Coronary artery (tissue), 2 donors: ENCODE measurements at places on chromosomes 11 and 22.

GRCh38 chr11:113666584-113666983 is 39.5 kb downstream of the TMPRSS5 start:
- DNase-seq: no peak

GRCh38 chr11:46489656-46490560 is 98.3 kb upstream of the CHRM4 start:
- no peak for DNase-seq

- DNase-seq: peak; percentile 83
Measured at GRCh38 chr11:47185305-47186075, 744 bp downstream of the PACSIN3 start.

DNA sequence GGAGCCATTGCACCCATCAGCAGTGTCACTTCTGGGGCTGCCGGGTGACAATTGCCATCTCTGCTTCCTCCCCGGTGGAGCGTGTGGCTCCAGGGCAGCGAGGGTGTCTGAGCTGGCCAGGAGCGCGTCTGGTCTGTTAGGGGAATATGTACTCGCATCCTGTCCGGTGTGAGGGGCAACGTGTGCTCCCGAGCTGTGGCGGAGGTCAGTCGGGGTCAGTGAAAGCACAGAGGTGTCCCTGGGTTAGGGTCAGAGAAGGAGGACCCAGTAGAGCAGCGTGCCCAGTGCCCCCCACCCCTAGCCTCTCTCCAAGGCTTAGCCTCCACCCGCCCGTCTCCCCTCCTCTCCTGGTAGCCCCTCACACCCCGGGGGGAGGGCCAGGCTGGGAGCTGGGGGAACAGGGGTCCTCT is 1.5 kb downstream of the CLCF1 start:
- no peak for DNase-seq

DNA sequence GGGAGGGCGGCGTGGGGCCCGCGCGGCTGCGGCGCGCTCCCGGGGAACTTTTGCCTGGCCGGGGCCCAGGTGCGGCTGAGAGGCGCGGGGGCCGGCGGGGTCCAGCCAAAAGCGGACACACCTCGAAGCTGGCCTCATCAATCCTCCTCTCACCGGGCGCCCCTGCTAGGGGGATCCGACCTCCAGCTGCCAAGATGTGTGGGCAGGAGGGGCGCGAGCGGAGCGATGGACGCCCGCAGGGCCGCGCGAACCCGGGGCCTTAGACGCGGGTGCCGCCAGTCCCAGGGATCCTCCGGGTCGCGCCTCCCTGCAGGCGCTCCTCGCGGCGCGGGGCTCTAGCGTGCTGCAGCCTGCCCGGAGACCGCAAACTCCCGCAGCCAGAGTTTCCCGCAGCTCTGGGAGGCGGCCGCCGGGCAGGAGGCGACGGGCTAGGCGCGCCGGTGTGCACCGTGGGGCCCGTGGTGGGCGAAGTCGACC is 785 bp downstream of the IGSF9B start:
- no peak for DNase-seq

GRCh38 chr22:38167988-38168407 is 13.6 kb downstream of the PLA2G6 start:
- peak; percentile 53 for DNase-seq

- DNase-seq: no peak
Measured at GRCh38 chr11:23502826-23503225, 642.6 kb upstream of the CCDC179 start.

DNA sequence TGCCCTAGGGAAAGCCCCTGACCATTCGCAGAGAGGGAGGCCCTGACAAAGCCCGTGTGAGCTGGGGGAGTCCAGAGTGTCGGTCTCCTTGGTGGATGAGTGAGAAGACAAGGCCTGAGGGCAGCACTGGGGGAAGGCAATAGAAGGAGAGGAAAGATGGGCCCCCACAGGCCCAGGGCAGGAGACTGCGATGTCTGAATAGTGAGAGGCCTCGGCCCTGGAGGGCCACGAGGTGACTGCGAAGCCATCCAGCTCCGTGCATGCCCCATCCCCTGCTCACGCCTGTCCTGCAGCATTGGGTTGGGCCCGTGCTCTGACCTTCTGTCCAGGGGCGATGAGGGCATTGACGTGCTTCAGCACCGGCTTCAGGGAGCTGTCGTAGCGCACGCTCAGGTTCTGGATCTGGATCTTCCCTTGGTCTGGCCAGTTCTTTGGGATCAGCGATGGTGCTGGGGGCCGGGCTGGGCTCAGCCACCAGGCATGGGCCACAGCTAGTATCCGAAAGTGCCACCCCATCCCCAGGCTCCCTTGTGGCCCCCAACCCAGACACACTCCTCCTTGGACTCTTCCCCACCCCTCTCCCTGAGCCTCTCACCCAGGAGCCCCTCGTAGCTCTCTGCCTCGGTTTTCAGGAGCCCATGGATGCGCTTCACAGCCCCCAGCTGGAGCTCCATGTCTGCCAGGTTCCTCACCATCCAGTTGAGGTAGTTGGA is 8.3 kb upstream of the KCNJ11 start:
- no peak for DNase-seq

DNA sequence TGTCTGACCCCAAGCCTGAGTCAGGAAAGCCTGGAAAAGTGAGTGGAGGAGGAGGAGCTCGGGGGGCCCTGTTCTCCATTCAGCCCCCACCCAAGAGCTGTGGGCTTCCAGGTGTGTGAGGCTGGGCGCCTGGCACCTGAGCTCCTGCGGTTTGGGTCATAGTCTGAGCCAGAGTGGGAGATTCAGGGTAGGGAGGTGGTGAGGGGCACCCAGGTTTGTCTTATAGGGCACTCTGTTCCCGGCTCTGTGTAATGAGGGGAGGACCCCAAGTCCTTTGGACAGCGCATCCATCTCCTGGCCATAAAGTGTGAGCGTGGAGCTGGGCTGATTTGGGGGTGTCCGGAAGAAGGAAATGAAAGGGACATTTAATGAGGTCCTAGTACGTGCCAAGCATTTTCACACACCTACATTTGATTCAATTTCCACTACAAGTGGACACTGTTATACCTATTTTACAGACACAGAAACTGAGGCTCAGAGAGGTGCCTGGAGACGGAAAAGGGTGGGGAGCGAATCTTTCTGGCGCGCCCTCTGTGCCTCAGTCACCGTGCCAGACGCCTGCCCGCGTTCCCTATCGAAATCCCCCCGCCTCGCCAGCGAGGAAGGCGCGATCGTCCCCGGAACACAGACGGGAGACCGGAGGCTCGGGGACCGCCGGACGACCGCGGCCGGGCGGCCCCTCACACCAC is 1.2 kb downstream of the NPTXR start:
- no peak for DNase-seq

- DNase-seq: no peak
Measured at GRCh38 chr11:48025293-48025983, 45.1 kb downstream of the PTPRJ start.

GRCh38 chr11:31240340-31240904 is 129.1 kb downstream of the DCDC1 start:
- no peak for DNase-seq

- DNase-seq: no peak
Measured at GRCh38 chr11:64019106-64020037, 16.4 kb upstream of the FLRT1 start.

DNA sequence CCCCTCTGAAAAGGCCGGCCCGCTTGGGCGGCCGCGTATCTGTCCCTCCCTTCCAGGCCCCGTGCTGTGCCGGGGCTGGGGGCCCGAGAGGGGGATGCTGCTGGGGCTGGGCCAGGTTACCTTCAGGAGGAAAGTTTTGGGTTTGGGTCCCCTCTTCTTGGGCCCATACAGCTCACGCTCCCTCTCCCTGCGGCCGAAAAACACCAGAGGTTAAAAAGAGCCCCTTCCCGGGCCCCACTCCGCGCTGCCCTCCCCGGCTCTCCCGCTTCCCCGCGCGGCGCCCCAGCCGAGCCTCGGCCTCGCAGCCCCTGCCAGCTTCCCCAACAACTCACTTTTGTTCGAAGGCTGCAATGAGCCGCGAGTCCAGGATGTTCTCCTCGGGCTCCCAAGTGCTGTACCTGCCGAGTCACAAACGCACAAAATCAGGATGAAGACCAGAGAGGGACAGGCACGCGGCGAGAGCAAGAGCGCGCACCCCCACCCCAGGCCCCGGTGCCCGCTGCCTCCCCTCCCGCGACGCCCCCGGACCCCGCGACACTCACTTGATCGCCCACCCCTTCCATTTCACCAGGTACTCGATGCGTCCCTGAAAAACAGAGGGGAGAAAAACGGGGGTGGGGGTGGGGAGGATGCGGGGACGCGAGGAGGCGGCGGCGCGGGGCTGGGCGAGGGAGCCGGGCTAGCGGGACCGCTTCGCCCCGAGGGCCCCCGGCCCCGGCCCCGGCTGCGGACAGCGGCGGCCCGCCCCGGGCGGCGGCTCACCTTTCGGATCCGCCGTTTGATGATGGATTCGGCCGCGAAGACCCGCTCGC is 450 bp downstream of the CBX6 start:
- peak; percentile 75 for DNase-seq

DNA sequence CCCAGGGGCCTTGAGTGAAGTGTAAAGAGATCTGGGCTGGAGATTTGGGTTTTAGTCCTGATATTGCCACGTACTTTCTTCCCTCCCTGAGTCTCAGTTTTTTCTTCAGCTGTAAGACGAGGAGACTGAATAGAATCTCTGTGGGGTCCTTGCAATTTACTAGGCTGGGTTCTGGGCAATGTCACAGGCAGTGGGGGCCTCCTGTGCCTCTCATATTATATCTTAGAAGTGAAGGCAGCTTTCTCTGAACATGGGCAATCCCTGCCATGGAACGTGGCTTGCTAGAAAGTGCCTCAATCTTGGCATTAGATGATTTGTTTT is 62.0 kb upstream of the PTPRJ start:
- DNase-seq: no peak
